ENCODE measurements at places on chromosomes 12 and 14.

DNA sequence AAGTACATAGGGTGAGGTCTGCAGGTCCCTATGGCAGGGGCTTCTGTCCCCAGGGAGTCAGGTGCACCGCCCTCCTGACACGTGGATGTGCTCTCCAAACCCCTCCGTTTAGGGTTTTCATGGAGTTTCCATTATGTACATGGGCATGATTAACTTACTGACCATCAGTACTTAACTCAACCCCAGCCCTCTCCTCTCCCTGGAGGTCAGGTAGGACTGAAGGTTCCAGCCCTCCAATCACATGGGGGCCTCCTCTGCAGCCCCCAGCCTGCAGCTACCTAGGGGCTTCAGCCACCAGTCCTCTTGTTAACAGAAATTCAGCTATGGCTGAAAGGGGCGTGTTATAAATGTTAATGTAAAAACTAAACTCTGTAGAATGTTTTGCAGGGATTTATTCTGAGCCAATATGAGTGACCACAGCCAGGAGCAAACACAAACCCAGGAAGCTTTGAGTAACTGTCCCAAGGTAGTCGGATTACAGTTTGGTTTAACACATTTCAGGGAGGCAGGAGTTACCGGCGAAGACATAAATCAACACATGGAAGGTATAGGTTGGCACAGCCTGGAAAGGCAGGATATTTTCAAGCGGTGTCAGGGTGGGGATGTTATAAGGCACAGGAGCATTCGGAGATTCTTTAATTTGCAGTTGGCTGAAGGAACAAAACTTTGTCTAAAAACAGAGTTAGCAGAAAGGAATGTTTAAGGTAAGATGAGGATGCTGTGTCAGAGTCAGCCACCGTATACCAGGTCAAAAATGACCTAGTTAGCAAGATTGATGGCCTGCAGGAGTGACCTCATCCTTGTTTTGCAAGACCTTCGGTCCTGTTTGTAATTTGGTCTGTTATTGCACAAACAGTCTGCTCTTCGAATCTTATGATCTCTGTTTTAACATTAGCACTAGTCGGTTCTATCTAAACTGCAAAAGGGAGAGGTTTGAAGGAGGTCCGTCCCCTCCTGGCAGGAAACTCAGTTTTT lies 75.2 kb downstream of the TNFAIP2 start:
- DNase-seq, result no peak

DNA sequence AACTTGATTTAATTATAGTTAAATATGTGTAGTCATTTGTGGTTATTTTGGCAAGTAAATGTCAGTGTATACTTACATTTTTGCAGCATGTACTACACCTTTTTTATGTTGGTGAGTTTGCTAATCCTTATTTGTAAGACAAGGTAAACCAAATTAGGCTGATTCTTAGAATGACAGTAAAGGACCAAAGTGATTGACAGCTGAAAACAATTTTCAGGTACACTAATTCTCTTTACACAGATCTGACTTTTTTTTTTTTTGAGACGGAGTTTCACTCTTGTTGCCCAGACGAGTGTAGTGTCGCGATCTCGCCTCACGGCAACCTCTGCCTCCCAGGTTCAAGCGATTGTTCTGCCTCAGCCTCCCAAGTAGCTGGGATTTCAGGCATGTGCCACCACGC lies 8.4 kb downstream of the SLC25A3 start:
- DNase-seq, result no peak

DNA sequence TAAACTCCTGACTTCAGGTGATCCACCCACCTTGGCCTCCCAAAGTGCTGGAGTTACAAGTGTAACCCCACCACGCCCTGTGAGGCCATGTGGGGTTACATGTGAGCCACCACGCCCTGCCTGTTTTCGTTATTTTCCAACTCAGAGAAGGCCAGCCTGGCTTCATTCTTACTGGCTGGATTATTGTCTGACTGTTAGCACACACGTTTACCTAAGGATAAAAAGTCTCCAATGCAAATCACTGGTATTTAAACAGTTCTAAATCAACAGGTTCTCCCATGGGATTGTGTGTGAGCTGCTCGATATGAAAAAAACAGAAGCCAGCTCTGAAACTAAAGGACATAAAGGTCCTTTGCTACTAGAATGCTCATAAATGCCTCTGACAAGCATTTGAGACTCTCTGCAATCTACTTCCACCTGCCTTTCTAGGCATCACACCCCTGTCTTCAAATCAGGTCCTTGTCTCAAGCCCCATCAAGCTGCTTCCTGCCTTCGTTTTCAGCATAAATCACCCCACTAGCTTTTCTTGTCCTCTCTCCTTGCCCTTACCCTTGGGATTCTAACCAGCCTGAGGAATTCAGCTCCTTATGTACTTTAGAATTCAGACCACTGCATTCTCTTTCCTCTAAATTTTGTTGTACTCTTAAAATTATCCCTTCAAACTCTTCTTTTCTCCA lies 265.0 kb downstream of the DUSP6 start:
- DNase-seq, result no peak

DNA sequence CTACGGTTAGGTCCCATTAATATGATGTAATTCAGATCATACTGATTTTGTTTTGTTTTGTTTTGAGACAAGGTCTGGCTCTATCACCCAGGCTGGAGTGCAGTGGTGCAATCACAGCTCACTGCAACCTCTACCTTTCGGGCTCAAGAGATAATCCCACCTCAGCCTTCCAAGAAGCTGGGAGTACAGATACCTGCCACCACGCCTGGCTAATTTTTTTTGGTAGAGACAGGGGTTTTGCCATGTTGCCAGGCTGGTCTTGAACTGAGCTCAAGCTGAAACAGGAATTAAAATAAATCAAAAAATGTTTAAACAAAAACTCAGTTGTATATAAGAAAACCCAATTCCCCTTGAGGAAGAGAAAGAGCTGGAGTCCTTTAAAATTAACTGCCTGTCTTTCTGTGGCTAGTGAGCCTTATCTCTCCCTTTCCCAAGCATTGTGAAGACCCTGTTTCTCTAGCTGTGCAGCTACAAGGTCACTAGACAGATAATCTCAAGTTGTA lies 17.7 kb upstream of the ANAPC7 start:
- DNase-seq, result no peak

- no peak for DNase-seq
Observed at GRCh38 chr12:109487181-109488050, 10.0 kb downstream of the UBE3B start.

DNA sequence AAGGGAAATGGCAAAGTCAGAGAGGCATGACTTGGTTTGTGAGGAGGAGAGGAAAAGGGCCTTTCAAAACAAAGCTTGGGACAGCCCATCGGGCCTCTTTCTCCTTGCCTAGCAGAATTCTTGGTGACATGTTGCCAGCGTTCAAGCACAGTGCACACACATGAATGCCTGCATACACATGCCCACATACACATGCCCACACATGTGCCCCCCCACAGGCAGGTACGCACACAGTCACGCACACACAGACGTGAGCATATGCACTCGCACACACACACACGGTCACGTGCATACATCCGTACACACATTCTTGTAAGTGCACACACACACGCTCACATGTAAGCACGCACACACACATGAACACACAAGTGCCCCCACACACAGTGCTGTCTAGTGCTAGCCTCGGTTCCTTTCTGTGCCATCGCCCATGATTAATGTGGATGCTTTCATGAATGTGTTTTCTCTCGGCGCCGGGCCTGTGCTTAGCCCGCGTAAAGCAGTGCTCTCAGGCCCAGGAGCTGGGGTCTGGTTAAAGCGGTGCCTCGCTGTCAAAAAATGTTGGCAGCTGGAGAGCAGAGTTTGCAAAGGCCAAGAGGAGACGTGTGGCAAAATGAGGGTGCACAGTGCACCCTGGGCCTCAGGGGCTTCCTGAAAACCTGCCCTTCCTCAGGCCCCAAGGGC lies 328.8 kb upstream of the DIO3 start:
- no peak for DNase-seq

GRCh38 chr12:130086797-130087196 lies 75.5 kb upstream of the FZD10 start:
- no peak for DNase-seq

- DNase-seq, result no peak
Observed at GRCh38 chr14:89013698-89014568, 189.5 kb downstream of the TTC8 start.

GRCh38 chr12:14394317-14395073 lies 29.0 kb downstream of the ATF7IP start:
- DNase-seq, result peak; percentile 60

- peak; percentile 55 for DNase-seq
Observed at GRCh38 chr12:27595231-27595642, 71.2 kb downstream of the PPFIBP1 start.

DNA sequence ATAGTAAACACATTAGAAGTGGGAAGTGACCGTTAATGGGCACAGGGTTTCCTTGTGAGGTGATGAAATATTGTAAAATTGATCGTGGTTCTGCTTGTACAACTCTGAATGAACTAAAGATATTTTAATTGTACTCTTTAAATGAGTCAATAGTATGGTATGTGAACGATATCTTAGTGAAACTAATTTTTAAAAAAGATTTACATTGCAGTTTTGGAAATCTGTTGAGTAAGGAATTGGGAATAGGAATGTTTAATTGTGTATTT lies 1.7 kb downstream of the ZNF410 start:
- no peak for DNase-seq

DNA sequence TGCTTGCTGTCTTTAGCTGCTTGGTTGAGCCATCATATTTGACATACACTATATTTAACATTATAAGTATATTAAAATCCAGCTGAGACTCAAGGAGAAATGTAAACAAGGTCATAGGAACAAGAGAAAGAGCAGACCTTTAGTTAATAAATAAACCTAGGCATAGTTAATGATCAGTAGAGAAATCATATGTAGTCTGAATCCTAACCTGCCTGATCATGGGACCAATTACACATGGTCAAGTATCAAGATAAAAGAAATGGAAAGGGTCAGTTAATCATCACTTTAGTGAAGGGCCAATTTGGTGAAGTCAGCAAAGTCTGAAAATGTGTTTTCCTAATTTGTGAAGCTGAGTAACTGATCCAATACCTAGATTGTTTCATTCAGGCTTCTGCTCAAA lies 7.5 kb downstream of the RNF212B start:
- no peak for DNase-seq

DNA sequence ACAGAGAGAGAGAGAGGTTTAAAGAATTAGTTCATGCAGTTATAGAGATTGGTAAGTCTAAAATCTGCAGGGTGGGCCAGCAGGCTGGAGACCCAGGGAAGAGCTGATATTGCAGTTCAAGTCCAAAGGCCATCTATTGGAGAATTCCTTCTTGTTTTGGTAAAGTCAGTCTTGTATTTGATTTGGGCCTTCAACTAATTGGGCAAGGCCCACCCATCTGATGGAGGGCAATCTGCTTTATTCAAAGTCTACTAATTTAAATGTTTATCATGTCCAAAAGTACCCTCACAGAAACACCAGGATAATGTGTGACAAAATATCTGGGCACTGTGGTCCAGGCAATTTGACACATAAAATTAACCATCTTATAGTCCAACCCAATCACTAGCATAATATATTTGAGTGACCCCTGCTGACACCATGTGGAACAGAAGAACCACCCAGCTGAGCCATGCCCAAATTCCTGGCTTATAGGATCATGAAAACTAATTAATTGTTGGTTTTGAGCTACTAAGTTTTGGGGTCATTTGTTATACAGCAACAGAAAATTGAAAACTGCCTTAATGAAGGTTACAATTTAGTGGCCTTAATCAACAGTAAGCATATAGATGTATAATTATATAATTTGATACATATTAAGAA lies 109.1 kb upstream of the PLXNC1 start:
- DNase-seq, result no peak

DNA sequence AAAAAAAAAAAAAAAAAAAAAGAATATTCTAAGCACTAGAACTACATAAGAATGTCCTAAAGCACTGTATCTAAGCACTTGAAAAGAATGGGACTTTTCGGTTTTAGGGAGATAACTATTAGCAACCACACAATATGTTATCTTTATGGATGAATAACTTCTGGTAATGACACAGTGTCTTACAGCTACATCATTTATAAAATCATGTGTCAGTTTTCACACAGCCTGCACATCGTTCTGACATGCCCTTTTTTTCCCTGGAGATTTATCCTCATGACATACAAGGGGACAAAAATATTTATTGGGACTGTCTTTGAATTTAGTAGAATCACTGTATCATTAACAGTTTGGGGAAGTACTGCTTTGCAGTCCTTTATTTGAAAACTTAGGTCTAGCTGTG lies 17.3 kb downstream of the TMEM19 start:
- DNase-seq, result no peak

DNA sequence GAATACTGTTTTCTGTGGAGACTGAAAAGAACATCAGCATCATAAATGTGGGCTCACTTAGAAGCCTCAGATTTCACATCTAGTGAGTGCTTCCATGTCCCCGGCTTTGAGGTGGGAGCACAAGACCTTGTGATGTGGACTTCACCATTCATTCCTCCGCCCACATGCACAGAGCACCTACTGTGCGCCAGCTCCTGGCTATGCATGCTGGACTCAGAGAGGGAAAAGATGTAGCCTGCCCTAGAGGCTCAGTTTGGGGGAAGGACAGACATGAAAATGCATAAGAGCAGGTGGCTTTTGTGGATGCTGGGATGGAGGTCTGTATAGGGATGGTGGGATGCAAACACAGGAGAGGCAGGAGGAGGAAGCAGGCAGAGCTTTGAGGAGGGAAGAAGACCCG lies 65.0 kb downstream of the SERPINA3 start:
- no peak for DNase-seq

GRCh38 chr14:70893858-70894291 lies 13.4 kb upstream of the PCNX1 start:
- DNase-seq, result no peak

DNA sequence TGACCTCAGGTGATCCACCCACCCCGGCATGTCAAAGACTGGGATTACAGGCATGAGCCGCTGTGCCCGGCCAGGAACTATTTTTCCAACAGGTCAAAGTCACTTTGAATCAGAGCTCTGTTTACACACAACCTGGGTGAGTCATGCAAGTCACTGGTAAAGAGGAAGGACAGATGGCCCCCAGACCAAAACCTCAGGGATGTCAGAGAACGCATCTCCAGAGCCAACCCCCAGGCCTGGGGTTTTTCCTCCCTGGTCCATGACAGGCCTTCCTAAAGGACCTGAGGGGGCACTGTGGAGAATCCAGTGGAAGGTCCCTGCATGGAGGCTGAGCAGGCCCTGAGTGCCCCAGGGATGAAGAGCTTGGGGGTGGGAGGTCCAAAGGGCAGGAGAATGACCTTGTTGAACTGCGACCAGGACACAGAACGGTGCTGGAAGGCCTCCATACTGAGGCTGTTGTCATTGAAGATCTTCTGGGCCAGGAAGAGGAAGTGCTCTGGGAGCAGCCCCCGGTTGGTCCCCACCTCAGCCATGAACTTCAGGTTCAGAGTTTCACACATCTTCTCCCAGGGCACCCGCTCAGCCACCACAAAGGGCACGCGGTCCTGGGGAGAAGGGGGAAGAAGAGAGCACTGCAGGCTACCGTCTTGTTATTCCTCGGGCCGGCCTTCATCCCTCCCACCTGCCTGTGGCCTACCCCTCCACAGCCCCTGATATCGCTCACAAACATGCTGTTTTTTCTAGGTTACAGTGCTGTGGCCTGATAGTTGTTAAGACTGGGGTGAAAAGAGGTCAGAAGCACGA lies 9.1 kb downstream of the STAT6 start:
- no peak for DNase-seq

- no peak for DNase-seq
Observed at GRCh38 chr14:67846029-67846610, 26.5 kb downstream of the RAD51B start.

- no peak for DNase-seq
Observed at GRCh38 chr12:119649202-119649808, 18.6 kb upstream of the PRKAB1 start.
